ENCODE measurements at places on chromosomes 3 and 15.

GRCh38 chr3:169624533-169624972 is 39.0 kb downstream of the MECOM start:
- DNase-seq = no peak

- DNase-seq = no peak
Observed at GRCh38 chr15:49902685-49903501, 216.1 kb downstream of the ATP8B4 start.

GRCh38 chr15:61824291-61824690 is 236.0 kb downstream of the VPS13C start:
- DNase-seq = no peak

- no peak for DNase-seq
Observed at GRCh38 chr3:42347928-42348327, 62.5 kb downstream of the LYZL4 start.
